ENCODE measurements at places on chromosomes 16 and 17.
A peak's percentile ranks its signal among the peaks of the same experiment; 100 is the strongest.

DNA sequence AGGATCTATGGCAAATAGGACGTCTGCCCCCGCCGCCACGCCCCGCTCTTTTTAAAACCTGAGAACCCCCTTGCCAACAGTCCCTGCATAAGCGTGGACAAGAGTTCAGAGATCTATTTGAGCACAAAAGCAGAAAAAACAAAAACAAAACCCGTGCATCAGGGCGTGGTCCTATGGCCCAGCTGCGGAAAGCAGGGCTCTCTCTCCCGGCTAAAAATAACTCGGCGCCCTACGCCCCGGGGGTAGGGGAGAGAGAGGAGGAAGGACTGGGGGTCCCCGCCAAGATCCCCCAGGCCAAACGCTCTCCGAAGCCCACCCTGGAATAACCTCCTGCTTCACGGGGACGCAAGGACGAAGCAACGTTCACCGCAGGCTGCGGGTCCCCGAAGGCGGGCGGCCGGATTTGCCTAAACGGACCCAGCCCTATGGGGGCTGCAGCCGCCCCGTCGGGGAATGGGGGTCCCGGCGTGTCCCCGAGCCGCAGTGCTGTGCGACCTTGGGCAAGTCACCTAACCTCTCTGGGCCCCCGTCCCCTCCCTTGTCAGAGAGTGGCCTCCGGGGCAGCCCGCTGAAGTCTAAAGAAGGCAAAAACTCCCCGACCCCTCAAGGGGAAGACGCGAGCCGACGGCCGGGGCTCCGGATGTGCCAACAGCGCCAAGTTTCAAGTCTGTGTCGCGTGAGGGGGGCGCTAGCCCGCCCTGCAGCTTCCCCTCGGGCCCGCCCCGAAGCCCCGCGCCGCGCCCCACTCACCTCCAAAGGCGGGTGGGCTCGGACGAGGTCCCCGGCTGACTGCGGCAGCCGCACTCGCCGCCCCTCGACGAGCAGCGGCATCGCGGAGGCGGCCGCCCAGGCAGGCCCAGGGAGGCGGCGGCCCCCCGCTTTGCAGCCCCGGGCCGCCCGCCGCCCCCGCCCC lies 477 bp downstream of the NTAN1 start:
- H3K27me3 ChIP-seq = no peaks in the 10 kb centered on the region
- H3K4me3 ChIP-seq = peak overlapping the region; percentile 80
- H3K4me1 ChIP-seq = peaks cover 4% of the 10 kb centered on the region
- H3K27ac ChIP-seq = peak overlapping the region; percentile 58

GRCh38 chr17:14427900-14428647 lies 127.2 kb downstream of the HS3ST3B1 start:
- no peaks in the 10 kb centered on the region for H3K4me1 ChIP-seq
- H3K36me3 ChIP-seq = no peaks in the 10 kb centered on the region
- H3K27ac ChIP-seq = no peak overlapping the region
- no peak for DNase-seq

DNA sequence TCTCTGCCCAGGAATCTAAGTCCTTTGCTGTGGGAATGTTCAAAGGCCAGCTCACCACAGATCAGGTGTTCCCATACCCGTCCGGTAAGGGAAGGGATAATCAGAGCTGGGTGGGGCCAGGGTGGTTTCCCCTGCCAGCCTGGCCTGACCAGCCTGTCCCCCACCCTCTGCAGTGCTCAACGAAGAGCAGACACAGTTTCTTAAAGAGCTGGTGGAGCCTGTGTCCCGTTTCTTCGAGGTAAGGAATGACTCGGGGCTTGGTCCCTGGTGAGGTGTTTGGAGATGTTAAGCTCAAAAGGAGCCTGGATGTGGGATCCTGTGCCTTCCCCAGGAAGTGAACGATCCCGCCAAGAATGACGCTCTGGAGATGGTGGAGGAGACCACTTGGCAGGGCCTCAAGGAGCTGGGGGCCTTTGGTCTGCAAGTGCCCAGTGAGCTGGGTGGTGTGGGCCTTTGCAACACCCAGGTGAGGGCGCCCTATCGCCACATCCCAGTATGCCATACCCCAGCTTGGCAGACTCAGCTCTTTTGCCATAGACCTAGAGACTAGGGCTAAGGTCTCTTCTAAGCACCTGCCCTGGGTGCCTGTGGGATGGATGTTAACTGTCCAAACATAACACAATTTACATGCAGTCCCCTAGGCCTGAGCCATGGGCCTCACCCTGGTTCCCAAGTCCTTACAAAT lies 997 bp downstream of the ACADVL start:
- H3K27ac ChIP-seq = peak overlapping the region; percentile 98
- H3K4me3 ChIP-seq = peak overlapping the region; percentile 83
- no peaks in the 10 kb centered on the region for H3K27me3 ChIP-seq
- DNase-seq = peak; percentile 52

GRCh38 chr17:21134559-21134958 lies 7.8 kb downstream of the DHRS7B start:
- no peak for DNase-seq
- H3K4me1 ChIP-seq = no peaks in the 10 kb centered on the region
- no peak overlapping the region for H3K4me3 ChIP-seq
- no peaks in the 10 kb centered on the region for H3K36me3 ChIP-seq

DNA sequence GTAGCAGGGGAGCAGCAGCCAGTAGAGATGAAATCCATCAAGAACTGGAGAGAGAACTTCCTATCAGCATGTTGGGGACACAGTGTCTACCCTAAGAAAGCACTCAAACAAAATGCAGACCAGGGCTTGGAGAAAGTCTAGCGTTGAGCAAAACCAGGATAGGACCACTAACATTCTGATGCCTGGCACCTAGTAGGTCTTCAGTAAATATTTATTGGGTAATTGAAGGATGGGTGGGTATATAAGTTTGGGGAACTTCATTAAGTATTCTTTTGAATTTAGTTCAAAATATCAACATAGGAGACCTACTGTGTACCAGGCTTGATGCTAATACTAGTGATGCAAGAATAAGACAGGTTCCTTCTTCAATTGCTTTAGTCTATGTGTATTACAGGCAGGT lies 30.9 kb downstream of the SLC6A2 start:
- H3K27ac ChIP-seq = no peak overlapping the region
- no peaks in the 10 kb centered on the region for H3K4me1 ChIP-seq
- no peak for DNase-seq
- no peak overlapping the region for H3K4me3 ChIP-seq
- H3K27me3 ChIP-seq = peaks cover 9% of the 10 kb centered on the region
- H3K36me3 ChIP-seq = no peaks in the 10 kb centered on the region

GRCh38 chr16:558298-559020 lies 1.7 kb upstream of the PRR35 start:
- no peak overlapping the region for H3K27ac ChIP-seq
- H3K4me1 ChIP-seq = no peaks in the 10 kb centered on the region
- DNase-seq = no peak

GRCh38 chr17:76805319-76805718 lies 62.9 kb upstream of the MGAT5B start:
- DNase-seq = no peak
- H3K4me1 ChIP-seq = no peaks in the 10 kb centered on the region
- H3K36me3 ChIP-seq = no peaks in the 10 kb centered on the region
- H3K27ac ChIP-seq = no peak overlapping the region
- no peak overlapping the region for H3K4me3 ChIP-seq
- no peaks in the 10 kb centered on the region for H3K27me3 ChIP-seq

GRCh38 chr16:35690413-35690812 lies 2231.0 kb downstream of the TP53TG3F start:
- no peaks in the 10 kb centered on the region for H3K27me3 ChIP-seq
- H3K4me3 ChIP-seq = no peak overlapping the region
- DNase-seq = peak; percentile 10
- no peaks in the 10 kb centered on the region for H3K36me3 ChIP-seq

- H3K4me1 ChIP-seq = no peaks in the 10 kb centered on the region
- no peak overlapping the region for H3K4me3 ChIP-seq
- no peak for DNase-seq
- H3K27me3 ChIP-seq = no peaks in the 10 kb centered on the region
- H3K36me3 ChIP-seq = no peaks in the 10 kb centered on the region
These were observed 204.9 kb upstream of the KCNJ16 start for GRCh38 chr17:69870091-69870530.

DNA sequence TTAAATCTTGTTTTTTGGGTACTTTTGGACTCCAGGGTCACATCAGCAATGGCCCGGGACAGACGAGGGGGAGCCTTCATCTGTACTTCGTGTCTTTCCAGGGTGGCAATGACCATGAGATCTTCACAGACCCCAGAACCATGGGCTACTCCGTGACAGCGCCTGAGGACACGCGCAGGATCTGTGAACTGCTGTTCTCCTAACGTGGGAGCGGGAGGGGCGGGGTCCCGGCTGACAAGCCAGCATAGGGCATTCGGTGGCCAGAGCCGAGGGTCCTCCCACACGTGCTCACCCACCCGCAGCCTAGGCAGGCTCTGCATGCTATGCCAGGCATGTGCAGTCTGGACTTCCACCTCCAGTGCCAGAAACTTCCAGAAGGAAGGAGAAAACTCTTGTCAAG lies 21.2 kb downstream of the CARHSP1 start:
- no peak overlapping the region for H3K4me3 ChIP-seq
- no peak for DNase-seq
- peaks cover 29% of the 10 kb centered on the region for H3K36me3 ChIP-seq
- no peaks in the 10 kb centered on the region for H3K27me3 ChIP-seq

DNA sequence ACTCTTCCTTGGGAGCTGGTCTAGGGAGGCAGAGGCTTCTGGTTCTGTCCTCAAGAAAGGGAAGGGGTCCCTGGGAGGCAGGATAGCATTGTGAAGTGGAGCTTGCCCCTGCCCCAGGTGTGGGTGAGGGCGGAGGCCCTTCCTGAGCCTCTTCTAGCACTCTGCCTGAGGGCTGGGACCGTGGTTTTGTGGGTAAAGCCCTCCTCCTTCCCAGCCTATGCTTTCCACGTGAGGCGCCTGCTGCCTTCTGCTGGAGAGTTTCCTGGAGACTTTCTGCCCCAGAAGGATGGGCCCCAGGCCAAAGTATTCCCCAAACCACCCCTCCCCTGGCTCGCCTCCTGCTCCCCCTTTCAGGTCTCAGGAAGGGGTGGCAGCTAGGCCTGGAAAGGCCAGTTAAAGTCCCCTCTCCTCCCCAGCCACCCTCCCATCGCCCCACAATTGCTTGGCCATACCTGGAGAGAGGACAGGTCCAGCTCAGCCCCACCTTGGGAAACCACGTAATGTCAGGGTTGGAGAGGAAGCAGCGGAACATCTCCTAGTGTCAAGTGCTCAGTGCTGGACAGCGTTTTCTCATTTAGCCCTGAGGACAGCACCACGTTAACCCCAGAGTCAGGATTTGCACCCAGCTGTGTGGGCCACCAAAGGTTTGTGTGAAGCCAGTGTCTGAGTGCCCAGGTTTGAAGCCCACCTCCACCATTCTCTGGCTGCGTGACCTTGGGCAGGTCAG lies 5.6 kb downstream of the SBK1 start:
- H3K36me3 ChIP-seq = no peaks in the 10 kb centered on the region
- DNase-seq = no peak
- H3K4me3 ChIP-seq = no peak overlapping the region
- H3K27me3 ChIP-seq = peaks cover 3% of the 10 kb centered on the region

GRCh38 chr17:74135391-74136167 lies 67.9 kb upstream of the RPL38 start:
- DNase-seq = no peak
- no peaks in the 10 kb centered on the region for H3K27me3 ChIP-seq
- no peak overlapping the region for H3K27ac ChIP-seq
- no peaks in the 10 kb centered on the region for H3K36me3 ChIP-seq
- H3K4me3 ChIP-seq = no peak overlapping the region

DNA sequence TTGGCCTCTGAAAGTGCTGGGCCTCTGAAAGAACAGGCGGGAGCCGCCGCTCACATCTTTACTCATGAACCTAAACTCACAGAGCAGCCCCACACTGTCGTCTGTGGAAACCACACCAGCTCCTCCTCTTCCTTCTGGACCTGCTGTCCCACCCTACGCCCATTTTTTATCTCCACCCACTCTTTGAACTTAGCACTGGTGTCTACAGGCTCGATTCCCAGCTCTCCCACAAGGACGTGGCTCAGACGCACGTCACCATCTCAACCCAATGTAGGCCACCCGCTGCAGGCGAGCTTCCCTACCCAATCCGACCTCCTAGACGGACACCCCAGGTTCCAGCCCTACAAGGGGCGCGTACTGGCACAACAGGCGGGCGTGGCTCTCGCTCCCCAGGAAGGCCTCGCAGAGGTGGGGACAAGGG lies 62.2 kb downstream of the NXN start:
- H3K27me3 ChIP-seq = no peaks in the 10 kb centered on the region
- peak overlapping the region; percentile 2 for H3K27ac ChIP-seq
- no peak for DNase-seq
- H3K4me1 ChIP-seq = peaks cover 11% of the 10 kb centered on the region
- no peak overlapping the region for H3K4me3 ChIP-seq
- H3K36me3 ChIP-seq = no peaks in the 10 kb centered on the region

DNA sequence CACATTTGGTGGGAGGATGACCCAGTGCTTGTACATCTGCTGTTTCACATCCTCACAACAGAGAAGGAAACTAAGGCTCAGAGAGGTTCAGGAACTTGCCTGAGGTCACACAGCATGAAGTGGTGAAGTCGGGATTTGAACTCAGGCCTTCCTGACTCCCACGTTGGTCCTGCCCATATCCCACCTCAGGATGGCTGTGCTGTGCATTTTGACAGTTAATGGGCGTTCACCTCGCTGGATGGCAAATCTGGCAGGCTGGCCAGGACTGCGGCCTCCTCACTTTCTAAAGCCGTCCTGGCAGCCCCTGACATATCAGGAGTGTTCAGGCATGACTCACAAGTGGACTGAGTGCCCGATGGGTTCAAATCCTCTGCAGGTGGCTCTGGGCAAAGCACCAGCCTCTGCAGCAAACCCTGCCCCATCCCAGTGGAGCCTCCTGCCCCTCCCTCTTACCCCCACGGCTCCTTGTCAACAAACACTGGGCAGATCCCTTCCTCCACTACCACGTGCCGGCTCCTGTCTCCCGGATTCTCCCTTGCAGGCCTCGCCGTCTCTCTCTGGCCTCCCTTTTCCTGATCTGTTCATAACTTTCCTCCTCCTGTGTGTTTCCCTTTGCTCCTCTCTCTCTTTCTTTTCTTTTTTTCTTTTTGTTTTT lies 29.2 kb downstream of the SOCS3 start:
- H3K27ac ChIP-seq = no peak overlapping the region
- no peaks in the 10 kb centered on the region for H3K36me3 ChIP-seq
- no peaks in the 10 kb centered on the region for H3K27me3 ChIP-seq
- no peak for DNase-seq

- no peak overlapping the region for H3K27ac ChIP-seq
- DNase-seq = no peak
- no peaks in the 10 kb centered on the region for H3K27me3 ChIP-seq
- H3K4me3 ChIP-seq = no peak overlapping the region
- H3K36me3 ChIP-seq = no peaks in the 10 kb centered on the region
These were observed 1.9 kb downstream of the CARD14 start for GRCh38 chr17:80171681-80172080.

- peaks cover 32% of the 10 kb centered on the region for H3K36me3 ChIP-seq
- no peak overlapping the region for H3K4me3 ChIP-seq
- H3K27ac ChIP-seq = no peak overlapping the region
- no peaks in the 10 kb centered on the region for H3K27me3 ChIP-seq
- no peaks in the 10 kb centered on the region for H3K4me1 ChIP-seq
- peak; percentile 69 for DNase-seq
These were observed 67.9 kb downstream of the ZZEF1 start for GRCh38 chr17:4074831-4075495.

- no peak overlapping the region for H3K4me3 ChIP-seq
- DNase-seq = no peak
- peak overlapping the region; percentile 41 for H3K27ac ChIP-seq
- H3K4me1 ChIP-seq = peaks cover 60% of the 10 kb centered on the region
These were observed 10.1 kb upstream of the COL1A1 start for GRCh38 chr17:50211249-50212120.
